ENCODE measurements at places on chromosomes 6 and 20.

GRCh38 chr6:152836523-152836922 lies 85.9 kb downstream of the VIP start:
- no peak for DNase-seq

- DNase-seq, result no peak
These were observed 85.0 kb downstream of the LIN28B start for GRCh38 chr6:105041880-105042279.

DNA sequence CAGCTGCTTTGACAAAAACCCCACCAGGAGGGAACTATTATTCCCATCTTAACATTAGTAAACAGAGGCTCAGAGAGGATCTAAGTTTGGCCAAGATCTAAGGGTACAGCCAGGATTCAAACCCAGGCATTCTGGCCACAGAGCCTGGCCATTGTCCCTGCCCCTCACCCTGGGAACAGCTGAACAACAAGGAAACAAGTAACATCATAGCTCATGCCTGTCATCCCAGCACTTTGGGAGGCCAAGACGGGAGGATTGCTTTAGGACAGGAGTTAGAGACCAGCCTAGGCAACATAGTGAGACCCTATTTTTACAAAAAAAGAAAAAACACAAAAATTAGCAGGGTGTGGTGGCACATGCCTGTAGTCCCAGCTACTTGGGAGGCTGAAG lies 27.5 kb downstream of the TOX2 start:
- DNase-seq, result no peak

DNA sequence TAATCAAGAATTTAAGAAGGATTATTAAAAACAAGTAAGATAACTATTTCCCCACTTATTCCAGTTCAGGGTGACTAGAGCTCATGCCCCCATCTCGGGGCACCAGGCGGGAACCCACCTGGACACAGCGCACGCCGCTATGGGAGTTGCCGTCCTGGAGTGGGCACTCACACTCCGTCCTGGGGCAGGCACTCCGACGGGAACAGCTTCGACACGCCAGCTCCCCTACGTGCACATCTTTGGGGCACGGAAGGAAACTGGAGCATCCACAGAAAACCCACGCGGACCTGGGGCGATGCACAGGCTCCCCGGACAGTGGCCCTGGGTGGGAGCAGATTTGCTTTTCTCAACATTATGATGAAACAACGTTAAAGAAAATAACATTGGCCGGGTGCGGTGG lies 52.0 kb upstream of the GATA5 start:
- DNase-seq, result no peak

- no peak for DNase-seq
These were observed 16.4 kb upstream of the PKIG start for GRCh38 chr20:44566018-44566417.

DNA sequence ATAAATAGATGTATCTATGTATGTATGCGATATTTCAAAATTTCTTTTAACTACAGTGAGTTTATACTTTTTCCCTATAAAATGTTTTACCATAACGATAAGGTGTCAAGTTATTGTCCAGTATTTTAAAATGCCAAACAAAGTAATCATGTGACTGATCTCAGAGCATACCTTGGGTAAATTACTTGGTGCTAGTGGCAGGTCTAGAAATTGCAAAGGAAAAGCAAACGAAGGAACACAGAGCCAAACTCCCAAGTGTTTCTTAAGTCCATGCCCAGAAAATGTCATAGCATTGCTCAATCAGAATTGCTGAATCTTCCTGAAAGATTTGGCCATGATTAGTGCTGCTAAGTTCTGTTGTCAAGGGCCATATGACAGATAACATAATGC lies 77.5 kb downstream of the CAP2 start:
- no peak for DNase-seq

DNA sequence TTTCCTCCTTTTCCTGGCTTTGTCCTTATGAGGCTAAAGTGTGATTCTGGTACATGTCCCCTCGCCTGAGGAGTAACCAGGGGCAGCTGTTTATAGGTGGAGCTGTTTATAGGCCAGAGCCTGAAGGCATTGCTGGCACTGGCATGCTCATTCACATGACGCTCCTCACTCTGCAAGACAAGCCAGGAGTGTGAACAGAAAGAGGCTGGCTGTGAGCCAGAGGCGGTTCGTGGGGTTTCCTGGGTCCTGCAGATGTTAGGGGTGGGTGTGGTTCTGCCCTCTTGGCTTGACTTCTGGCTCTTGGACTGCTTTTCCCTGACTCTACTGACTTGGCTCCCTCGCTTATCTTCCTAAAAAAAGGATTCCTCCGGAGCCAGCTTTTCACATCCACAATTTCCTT lies 12.8 kb upstream of the MDFI start:
- no peak for DNase-seq

DNA sequence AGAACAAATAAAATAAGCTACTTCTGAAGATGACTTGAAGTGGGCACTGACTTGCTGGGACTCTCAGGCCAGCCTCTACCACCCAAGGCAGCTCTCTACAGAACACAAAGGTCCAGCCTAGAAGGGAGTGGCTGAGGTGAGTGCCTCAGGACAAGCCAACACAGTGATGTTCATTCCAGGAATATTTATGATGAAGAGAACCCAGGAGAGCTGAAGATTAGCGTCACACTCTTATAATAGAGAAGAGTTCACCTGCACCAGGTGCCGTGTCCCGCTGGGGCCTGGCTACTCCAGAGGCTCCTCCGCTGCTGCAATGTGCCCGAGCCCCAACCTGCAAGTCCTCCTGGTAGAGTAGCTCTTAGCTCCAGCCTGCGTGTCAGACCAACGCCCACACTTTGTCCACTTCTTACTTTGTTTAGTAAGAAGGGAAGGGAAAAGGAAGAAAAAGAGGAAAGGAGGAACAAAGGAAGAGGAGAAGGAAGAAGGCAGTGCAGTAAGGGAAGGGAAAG lies 182.4 kb upstream of the QKI start:
- no peak for DNase-seq

DNA sequence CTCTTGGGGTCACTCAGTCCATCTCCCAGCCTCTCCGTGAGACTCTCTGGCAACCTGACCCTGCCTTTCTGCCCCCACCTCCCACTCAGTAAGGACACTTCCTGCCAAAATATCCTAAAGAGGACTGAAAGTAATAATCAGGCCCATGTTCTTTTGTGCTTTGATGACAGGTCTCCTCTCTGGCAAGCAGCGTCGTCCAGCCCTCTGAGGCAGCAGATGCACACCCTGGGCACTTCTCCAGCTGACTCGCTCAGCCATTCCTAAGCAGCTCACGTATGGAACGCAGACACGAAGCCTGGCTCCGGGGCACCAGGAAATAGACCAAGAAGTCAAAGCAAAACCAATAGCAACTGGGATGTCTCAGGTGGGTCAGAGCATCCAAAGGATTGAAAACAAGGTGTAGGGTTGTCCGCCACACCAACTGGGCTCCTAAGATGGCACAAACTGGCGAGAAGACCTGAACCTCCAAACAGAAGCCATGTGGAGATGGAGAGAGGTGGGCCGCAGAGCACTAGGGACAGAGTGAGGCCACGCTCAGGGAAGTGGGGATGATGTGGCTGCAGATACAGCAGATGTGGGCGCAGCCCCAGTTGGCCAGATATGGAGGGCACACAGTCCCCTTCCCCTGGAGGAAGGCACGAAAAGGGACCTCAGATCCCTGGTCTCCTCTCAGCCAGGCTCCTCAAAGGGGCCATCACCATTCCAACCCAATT lies 99.3 kb downstream of the PRND start:
- DNase-seq, result no peak

DNA sequence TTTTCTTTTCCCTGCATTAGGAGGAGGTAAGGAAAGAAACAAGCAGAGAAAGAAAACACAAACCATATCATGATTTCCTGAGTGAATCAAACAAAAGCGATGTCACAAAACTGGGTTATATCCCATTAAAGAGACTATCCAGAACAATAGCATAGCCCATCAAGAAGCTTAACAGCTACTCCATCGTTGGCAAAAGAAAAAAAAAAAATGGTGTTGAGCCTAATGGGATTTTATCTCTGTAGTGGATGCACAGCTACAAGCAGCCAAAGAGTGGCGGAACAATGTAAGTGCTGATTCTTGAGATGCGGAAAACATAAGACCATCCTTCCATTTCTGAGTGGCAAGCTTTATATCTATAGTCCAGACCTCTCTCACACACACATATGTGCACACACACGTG lies 106.2 kb upstream of the NRSN1 start:
- no peak for DNase-seq

DNA sequence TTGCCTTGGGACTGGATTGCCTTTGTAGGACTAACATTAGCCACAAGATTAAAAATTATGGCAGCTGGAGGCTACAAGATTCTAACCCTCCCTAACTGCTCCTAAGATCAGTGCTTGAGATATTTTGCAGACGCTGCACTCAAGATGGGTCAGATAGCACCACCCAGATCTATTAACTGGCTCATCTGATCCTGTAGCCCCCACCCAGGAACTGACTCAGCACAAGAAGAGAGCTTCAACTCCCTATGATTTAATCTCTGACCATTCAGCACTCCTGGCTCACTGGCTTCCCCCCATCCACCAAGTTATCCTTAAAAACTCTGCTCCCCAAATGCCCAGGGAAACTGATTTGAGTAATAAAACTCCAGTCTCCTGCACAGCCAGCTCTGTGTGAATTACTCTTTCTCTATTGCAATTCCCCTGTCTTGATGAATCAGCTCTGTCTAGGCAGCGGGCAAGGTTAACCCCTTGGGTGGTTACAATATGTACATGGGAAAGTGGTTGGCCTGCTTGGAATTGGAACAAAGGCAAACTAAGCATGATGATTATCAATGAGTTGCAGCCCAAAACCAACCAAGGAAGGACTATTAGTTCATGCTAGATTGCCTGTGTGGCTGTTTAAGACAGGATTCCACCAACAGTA lies 111.3 kb downstream of the OR2B2 start:
- no peak for DNase-seq

DNA sequence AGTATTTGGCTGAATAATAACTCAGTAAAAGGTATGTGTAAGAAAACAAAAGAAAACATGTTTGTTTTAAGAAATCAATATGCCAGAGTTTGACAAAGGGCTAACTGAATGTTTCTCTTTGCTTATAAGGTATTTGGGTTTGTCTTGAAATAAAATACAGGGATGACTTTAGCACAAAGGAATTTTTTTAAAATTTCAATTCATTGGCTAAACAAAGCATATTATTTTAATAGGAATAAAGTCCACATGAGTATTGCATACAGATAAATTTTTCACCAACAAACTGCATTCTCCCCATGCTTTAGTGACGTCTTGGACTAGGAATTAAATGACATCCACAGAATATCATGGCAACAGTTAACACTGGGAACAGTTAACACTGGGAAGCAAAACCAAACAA lies 480.0 kb upstream of the JAG1 start:
- DNase-seq, result no peak

DNA sequence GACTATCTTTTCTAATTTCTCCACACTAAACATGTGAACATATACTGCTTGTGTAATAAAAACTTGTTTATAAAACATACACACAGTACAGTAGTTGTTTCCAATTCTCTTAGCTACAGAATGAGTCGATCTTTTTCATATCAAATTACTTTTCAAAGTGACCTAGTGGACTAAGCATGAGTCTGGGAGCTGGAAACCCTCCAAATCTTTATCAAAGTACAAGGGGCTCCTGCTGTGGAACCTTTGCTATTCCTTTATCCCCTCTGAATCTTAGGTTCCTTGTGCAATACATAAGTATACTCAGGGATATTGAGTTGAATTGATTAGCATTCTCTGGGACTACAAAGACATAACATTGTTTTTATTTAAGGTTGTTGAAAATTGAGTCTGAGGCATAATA lies 48.7 kb upstream of the TAB2 start:
- no peak for DNase-seq

- DNase-seq, result no peak
These were observed 128.6 kb upstream of the MMS22L start for GRCh38 chr6:97411610-97412009.

- DNase-seq, result no peak
These were observed 7.1 kb downstream of the IP6K3 start for GRCh38 chr6:33739571-33739970.

DNA sequence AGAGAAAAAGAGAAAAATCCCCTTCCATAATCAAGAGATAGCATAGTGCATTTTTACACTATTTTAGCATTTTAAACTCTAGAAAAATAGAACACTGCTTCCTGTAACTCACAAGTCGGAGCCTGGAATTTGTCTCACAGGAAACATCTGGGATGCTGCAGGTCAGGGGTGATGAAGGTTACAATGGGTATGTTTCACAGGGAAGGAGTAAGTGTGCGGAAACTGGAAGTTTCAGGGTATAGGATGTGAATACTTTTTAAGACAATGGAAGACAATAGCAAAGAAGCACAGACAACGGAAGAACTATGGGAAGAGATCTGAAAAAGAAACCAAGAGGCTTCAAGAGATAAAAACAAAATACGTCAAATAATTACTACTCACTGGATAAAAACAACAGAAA lies 361.0 kb upstream of the MARCKS start:
- no peak for DNase-seq

DNA sequence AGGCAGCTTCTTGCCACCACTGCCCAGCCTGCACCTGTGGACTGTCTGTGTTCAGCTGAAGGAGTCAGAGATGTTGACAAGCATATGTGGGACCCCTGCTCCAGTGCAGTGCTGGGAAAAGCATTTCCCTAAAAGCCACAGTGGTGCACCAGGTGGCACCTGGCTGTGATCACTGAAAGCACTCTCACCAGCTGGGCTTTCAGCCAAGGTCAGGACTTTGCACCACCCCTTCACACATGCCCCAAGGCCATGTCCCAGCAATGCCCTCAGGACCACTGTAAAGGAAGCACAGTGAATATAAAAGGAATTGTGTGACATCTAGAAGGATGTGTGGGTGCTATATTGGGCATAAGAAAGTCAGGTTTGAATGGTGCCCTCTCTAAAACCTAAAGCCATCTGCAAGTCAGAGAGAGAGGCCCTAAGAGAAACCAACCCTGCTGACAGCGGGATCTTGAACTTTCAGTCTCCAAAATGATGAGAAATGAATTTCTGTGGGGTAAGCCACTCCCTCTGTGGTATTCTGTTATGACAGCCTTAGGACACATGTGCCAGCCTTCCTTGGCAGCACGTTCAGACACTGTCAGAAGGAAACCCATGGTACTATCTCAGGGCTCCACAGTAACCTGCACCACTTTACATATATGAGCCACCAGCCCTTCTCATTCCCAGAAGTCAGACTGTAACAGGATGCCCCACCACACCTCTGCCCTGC lies 30.7 kb downstream of the CBLN4 start:
- DNase-seq, result no peak

GRCh38 chr6:62998022-62998421 lies 213.2 kb upstream of the FKBP1C start:
- no peak for DNase-seq

DNA sequence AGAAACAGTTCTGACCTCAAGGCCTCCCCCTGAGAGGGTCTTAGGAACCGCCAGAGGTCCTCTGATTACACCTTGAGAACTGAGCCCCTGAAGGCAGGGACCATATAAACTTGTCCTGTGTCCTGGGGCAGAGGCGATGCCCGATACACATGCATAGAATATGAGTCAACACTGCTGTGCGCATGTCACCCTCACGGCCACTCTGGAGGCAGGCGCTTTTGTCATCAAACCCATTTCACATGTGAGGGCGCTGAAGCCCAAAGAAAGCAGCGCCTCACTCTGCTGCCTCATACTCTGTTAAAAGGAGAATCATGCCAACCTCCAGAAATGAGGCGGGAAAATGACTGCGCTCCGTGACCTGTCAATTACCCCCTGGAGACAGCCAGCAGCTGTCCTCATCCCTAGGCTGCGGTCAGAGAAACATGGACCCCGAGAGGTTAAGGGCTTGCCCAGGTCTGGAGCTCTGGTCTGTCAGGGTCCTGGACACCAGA lies 158.3 kb downstream of the GRM4 start:
- no peak for DNase-seq

- DNase-seq, result no peak
These were observed 7.4 kb downstream of the ASXL1 start for GRCh38 chr20:32365564-32365963.

All from activated CD4-positive, alpha-beta T cell treated with anti-CD3 and anti-CD28 coated beads, Interleukin-2, amount 50 U/mL, for 24 hours (primary cell).